ENCODE measurements at places on chromosomes 13 and 19. TPM values are rescaled to one million over a fixed set of nuclear protein-coding genes. Genes with fewer than 3 reads are reported as not detected.

The ZNF682 gene
- total RNA-seq = 2.5 TPM

The WASF3 gene
- not detected for total RNA-seq

The ACOD1 gene
- not detected for total RNA-seq

The DOCK6 gene
- total RNA-seq = 84.1 TPM
